ENCODE measurements at places on chromosomes 4 and X.

DNA sequence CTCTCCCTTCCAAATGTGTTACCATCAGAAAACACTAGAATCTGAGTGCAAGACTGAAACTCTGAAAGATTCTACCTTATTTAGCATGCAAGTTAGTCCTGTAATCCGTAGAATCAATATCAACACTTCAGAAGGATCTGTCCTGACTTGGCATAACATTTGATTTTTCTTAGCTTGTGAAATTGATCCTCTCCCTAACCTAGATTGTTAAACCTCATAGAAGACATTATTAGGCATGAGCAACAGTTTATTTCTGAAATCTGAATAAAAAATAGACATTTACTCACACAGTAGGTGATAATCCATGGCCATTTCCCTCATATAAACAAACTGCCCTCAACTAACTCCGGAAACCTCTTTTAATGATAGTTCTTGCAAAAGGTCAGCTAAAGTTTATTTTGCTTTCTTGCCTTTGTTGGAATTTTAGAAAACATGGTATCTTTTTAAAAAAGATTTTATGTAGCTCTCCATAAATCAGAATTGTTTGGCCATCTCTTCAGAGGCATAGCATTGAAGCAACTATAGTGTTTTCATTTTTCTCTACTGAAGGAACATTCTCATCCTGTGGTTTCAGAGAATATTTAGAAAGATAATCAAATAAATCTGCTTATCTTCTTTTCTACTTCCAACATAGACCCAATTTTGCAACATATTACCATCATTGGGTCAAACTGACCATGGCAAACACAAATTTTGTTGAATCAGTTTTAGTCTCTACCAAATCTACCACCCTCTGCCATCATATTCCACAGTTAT is 38.5 kb upstream of the PDLIM5 start:
- no peak for DNase-seq

DNA sequence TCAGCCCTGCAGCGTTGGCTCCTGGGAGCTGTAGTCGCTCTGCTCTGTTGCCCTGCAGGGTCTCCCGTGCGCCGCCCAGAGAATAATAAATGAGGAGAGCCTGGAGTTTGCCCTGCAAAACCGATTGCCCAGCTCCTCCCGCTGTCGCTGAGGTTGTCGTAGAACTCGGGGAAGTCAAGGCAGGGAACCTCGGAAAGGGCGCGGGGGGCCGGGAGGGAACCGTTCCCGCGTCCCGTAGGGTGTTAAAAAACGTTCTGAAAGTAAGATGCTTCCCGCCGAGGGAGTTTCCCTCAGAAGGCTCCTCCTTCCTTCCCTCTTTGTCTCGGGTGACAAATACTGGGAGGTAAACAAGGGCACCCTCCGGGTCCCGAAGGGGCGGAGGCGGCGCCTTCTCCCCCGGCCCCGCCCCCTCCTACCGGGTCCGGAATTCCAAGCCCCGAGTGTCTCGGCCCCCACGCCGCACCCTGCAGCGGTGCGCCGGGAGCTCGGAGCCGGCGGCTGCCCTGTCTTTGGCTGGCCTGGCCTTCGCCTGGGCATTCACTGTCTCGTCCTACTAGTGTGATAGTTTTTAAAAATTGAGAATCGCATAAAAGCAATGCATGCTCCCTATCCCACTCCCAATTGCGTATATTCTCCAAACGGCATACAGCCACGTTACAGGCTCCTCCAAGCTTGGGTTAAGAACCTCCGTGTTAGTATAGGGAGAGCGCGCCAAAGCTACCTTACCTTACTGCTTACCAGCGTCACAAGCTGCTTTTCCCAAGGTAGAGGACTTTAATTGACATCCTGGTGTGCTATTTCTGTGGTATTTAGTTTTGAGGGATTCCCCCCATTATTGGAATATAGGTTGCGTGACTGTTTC is 964 bp upstream of the HMGB2 start:
- DNase-seq, result peak; percentile 86

DNA sequence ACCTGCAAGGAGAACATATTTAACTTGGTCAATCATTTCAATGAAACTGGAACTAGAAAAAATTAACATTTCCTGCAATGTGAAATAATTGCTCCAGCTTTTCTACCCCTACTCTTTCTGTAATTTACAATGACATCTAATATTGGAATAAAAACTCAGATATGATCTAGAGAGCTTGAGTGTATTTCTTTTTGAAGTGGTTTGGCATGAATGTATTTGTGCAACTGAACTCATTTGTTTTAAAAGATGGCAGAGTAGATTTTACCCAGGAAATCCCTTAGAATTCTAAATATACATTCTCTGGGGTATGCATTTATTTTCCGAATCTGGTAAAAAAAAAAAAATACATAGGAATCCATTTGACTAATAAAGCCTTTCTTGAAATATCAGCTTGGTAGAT is 21.5 kb upstream of the GATB start:
- DNase-seq, result no peak

- no peak for DNase-seq
Measured at GRCh38 chr4:140247237-140247636, 93.3 kb upstream of the MAML3 start.

DNA sequence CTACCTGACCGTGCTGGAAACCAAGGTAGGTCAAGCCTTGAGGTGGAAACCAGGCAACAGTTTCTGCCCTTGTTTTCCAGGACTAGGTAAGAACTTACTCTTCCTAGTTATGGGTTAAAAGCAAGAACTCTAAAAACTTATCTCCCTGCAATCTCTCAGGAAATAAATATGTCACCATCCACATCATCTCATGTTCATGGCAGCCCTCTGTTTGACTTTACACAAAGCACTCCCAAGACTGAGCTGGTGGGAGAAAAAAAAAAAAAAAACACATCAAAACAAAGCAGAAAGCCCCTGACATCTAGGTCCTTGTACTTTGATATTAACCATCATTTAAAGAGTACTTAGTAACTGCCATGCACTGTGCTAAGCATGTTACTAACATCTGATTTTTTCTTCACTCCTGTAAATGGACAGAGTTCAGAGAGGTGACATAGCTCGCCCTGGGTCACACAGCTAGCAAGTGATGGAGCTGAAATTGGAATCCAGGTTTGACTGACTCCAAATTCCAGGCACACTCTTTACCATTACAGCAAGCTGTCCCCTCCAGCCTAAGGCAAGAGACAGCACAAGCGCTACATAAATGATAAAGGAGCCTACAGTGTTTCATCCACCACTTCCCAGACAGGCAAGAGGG is 102.8 kb upstream of the NOCT start:
- peak; percentile 57 for DNase-seq

DNA sequence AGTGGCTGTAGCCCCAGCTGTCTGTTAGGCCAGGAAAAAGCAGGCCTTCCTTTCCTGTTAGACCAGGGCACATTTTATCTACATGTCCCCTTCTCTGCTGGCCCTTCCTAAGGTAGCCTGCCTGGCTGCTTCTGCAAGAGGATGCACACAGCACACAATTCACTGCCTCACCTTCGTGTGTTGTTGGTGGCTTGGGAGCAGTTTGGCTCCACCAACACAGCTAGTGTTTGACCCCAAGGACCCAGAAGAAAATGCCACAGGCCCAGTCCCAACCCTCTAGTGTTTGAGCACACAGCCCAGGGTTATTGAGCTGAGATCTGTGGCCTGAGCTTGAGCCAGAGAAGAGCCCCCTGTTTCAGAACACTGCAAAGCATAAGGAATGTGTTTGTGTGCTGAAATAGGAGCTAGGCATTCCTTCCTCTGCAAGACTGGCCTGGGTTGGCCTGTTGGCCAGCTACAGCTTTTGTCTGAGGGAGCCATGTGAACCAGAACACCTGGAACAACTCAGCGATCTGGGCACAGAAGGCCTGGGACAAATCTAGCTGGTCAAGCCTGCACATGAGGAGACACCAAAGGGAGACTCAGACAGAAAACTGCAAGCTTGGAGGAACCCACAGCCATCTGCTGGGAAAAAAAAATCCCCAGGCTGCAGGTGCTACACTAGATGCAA is 26.4 kb downstream of the MAGEE1 start:
- DNase-seq, result no peak
